ENCODE measurements at places on chromosomes 12 and 14.

DNA sequence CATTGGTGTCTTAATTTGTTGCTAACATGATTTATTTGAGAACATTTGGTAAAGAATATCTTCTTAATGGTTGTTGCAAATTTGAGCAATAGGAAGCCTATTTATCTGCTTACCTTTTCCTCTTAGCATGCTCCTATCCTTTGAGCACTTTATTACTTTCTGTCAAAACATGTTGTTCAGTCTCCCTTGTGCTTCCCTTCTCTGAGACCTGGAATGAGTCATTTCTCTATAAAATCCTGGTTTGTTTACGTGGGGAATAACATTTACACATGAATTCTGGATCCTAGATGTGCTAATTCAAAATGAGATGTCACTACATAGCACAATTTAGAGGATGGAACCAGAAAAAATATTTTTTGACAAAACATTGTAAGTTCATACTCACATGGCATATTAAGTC is 844.0 kb upstream of the LRFN5 start:
- DNase-seq: no peak

- peak; percentile 25 for DNase-seq
Observed at GRCh38 chr12:110721570-110721969, 21.1 kb downstream of the PPP1CC start.

GRCh38 chr12:66708704-66709456 is 30.0 kb upstream of the GRIP1 start:
- DNase-seq: peak; percentile 32

- peak; percentile 44 for DNase-seq
Observed at GRCh38 chr12:48263617-48264016, 60.5 kb upstream of the OR10AD1 start.

DNA sequence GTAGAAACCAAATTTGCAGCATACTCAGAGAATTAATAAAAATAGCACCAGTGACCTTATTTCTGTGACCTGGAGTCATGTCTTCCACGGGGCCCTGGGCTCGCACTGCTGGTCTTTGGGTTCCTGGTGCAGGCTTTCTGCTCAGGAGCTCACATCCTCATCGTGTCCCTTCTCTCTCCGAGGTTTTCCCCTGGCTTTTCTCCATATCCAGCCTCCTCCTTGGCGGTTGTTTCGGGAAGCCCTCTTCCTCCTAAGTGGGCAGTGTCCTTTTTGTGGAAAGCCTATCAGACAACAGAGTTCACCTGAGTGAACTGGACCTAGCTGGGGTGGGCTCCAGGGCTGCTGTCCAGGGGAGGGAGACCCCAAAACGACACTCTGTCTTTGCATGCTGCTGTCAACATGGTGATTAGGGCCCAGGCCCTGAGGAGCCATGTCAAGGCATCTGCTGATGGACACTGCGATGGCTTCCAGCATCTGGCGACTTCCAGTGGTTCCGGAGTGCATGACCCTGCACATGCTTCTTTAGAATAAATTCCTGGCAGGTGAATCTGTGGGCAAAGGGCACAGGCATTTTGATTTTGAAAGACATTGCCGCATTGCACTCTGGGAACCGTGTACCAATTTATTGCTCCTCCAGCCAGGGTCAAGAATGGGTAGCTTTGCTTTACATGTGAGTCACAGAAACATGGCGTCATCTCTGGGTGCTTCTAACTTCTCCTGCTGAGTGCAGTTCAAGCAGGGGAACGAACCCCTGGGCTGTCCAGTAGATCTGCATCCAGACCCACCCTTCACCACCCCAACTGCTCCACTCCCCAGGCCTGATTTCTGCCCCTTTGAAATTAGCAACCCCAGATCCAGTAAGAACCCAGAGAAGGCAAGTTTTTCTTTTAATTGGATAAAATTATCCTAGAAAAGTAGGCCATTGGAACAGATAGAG is 136.8 kb downstream of the ADGRD1 start:
- peak; percentile 42 for DNase-seq

GRCh38 chr14:60655119-60655897 is 6.0 kb upstream of the SIX1 start:
- DNase-seq: peak; percentile 38

DNA sequence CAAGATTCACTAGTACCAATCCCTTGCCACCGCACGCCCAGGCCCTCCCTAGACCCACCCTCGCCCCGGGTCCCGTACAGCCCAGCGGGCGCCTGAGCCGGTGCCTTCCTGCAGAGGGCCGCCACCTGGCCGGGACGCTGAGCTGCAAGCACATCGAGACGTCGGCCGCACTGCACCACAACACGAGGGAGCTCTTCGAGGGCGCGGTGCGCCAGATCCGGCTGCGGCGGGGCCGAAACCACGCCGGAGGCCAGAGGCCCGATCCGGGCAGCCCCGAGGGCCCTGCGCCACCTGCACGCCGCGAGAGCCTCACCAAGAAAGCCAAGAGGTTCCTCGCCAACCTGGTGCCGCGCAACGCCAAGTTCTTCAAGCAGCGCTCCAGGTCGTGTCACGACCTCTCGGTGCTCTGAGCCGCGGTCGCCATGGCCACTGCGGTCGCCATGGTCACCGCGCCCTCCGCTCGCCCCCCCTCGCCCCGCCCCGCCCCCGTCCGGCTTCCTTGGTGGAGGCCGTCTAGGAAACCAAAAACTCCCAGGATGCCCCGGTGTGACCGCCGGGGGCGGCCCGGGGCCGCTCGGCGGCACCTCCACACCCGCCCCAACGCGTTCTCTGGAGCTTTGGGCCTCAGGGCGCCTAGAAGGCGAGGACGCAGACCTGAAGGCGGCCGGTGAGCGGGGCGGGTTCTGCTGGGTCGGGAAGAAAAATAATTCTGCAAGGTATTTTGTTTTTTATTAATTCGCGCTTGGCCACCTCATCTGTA is 3.7 kb downstream of the REM2 start:
- peak; percentile 76 for DNase-seq

DNA sequence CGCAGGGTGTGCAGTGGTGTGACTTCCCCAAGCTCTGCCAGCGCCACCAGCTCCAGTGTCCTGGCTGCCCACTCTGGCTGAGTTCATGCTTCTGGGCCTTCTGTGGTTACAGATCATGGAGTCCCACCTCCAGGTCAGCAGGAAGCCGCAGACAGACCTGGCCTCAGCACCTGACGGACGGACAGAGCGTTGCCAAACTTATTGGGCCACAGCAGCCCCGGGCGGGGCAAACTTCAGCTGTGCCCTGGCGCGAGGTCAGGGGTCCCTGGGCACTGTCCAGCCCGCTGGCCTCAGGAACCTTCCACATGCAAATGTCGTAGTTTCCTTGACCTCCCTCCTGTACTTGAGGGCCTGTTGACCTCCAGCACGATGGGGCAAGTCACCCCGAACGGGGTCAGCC is 11.2 kb downstream of the GPR132 start:
- DNase-seq: no peak

DNA sequence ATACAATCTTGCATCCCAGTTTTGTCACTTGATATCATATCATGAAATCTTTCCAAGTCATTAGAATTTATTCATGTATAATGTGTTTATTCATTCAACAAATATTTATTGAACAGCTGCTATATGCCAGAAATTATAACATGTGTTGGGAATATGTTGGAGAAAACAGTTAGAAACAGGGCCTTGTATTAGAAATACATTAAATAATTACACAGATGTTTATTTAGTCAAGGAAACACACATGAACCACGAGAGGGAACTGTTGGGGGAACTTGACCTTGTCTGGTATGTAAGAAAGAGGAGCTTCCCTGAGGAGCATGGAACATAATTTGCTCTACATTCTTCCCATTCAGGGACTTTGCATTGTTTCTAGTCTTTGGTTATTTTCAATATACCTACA is 191.7 kb upstream of the FRMD6 start:
- no peak for DNase-seq

DNA sequence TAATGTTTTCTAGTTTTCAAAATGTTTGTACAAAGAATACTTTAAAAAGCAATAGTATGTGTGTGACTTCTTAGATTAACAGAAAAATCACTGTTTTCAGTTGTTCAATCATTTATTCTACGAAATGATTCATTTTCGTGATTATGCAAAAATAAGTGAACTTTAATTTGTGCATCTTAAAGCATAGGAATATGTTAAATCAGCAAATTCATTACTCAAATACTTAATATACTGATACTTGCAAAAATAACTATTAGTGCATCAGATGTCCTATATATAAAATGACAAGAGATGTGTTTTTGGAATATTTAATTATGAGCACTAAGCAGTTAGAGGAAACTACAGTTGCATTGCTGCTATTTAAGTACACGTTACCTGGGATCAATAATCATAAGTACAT is 11.0 kb downstream of the SOX5 start:
- DNase-seq: no peak

DNA sequence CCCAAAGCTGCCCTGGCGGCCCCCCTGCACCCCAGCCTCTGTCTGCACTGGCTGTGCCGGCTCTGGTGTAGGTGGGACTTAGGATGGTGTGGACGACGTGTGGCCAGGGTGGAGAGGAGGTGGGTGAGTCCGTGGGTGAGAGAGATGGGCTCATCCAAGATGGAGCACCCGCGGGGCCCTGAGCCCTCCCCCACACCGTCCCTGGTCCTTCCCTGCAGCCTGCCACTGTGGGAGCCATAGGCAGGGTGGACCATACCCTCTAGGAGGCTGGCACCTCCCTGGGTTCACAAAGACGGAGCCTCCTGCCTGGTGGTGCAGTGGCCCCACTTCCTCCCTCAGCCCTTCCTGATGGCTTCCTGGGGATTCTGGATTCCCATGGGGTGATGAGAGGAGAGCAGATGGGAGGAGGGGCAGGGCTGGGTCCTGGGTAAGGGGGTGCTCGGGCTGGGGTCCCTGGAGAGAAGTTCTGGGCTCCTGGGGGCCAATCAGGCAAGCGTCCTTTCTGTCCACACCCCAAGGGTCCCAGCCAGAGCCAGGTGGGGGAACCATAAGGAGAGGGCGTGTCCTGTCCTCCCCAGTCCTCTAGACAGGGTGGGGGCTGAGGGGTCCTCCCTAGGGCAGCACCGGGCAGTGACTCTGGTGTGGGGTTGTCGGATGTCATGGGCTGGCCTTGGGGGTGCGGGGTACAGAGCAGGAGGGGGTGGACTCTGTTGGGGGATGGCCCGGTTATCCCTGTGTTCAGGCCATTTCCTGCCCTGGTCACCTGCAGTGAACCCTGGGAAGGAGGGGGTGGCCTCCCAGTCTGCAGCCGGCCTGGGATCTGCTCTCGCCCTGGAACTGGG is 384.8 kb downstream of the TMEM121 start:
- no peak for DNase-seq

- DNase-seq: peak; percentile 24
Observed at GRCh38 chr14:76473481-76474263, 97.7 kb downstream of the ESRRB start.

Measured in suppressor macrophage treated with lipopolysaccharide for 1 hour (primary cell).